ENCODE measurements at places on chromosomes 13 and 19.
A peak's percentile ranks its signal among the peaks of the same experiment; 100 is the strongest.

DNA sequence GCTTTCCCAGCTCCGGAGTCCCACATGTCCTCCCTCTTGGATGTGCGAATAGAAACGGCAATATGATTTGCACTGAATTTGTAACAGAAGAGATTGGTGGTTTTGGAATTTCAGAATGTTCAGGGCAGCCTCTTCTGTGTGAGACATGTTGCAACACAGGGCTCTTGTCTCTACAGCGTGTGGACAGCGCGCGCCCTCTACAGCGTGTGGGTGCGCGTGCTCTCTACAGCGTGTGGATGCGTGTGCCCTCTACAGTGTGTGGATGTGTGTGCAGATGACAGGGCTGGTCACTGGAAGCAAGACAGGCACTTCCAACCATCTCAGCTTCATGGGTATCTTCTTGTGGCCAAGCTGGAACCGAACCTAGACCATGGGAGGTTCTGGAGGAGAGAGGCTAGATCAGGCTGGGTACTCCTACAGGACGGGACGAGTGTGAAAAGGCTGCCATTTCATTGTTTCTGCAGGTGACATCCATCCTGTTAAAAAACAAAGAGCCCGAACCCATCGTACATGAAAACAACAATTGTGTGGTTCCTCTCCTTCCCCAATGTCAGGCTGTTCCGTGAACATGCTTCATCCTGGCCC is 78.4 kb downstream of the TEX29 start:
- no peak for DNase-seq

DNA sequence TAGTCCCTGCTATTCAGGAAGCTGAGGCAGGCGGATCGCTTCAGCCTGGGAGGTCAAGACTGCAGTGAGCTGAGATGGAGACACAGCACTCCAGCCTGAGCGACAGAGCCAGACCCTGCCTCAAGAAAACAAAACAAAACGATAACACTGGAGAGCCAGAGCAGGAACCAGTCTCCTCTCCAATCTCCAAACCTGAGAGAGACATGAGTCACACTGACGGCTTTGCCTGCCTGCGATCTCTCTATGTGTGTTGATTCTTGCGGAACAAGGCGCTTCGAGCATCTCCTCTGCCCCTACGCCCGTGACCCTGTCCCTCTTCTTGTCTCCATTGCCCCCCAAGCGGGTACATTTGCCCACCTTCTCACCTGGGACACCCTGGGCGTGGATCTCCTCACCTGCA is 15.6 kb downstream of the DPRX start:
- no peak for DNase-seq

- DNase-seq, result no peak
Observed at GRCh38 chr13:89746554-89746953, 1600.9 kb upstream of the MIR17HG start.

GRCh38 chr13:39811051-39811450 is 155.6 kb downstream of the COG6 start:
- DNase-seq, result no peak

DNA sequence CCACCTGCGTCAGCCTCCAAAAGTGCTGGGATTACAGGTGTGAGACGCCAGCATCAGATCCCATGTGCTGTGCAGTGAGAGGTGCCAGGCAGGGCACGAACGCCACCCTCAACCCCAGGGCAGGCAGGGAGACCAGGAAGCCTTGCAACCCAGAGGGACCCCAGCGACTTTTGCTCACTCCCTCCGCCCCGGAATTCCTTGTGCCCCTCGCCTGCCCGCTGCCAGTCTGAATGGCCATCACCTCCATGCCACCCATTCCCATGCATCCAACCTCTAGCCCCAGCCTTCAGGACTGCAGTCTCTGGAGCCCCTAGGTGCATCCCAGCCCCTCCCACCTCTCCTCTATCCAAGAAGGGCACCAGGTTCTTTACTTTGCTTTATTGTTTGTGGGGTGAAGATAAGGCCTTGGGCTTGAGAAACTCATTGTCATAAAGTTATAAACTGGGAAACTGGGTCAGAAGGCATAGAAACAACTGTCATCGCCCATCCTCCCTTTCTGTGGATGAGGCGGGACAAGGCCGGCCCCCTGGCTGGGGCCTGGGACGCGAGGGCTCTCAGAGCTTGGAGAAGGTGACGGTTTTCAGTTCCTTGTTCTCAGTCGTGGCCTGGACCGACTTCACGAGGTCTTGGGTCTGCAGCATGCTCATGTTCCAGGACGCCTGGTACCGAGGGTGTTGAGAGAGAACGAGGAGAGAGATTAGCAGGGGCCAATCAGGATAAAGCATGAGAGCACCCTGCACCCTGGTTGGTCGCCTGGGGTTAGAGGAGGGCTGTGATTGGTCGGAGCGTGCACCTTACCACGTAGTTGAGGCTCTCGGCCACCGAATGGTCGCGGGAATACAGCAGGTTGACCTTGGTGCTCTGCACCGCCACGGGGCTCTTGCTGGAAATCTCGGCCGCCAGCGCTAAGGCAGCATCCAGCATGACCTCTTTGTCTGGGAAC is 2.6 kb upstream of the LGALS4 start:
- no peak for DNase-seq

- DNase-seq, result no peak
Observed at GRCh38 chr13:74273581-74273980, 139.4 kb upstream of the KLF12 start.

DNA sequence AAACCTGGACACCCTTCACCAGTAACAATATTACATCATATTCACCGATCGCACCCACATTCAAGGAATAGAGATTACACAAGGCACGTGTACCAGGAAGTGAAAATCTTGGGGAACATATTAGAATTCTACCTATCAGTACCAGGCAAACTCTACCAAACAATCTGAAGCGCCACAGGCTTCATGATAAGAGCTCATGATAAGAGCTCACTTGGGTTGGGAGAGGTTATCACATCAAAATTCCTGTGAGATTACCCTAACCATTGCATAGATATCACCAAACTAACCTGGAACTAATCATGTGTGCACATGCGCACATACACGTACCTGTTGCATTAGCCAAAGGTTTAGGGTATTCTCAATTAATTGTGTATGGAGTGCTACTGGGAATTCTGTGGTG is 1861.3 kb downstream of the PCDH9 start:
- DNase-seq, result no peak

DNA sequence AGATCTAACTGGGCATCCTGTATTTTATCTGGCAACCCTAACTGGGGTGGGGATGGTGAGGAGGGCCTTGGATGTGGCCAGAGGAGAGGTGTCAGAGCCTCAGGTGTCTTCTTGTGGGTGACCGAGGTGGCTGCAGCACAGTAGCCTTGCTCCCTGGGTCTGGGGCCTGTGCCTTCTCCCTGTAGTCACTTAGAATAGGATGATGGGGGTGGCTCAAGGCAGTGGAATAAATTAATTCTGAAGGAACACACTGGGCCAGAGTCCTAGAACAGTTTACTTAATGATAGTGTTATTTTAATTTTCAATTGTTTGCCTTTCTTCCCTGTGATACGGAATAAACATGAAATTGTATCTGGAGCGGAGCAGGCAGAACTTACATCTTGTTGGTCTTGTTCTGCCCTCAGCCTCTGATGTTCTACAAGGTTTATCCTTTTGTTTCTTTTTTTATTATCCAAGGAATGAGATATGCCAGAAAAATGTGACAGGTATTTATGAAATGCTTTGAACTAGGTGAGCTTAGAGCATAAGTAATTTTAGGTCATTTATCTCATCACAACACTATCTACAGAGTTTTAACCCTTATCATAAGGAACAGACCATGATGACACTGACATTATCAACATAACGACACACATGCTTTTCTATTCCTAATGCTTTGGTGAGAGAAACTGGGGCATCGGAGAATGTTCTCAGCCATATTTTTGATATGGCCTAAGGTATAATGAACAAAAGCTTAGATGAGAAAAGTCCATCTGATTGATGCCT is 51.4 kb downstream of the LRCH1 start:
- DNase-seq, result no peak

GRCh38 chr19:29590278-29590677 is 15.8 kb upstream of the POP4 start:
- DNase-seq, result no peak

DNA sequence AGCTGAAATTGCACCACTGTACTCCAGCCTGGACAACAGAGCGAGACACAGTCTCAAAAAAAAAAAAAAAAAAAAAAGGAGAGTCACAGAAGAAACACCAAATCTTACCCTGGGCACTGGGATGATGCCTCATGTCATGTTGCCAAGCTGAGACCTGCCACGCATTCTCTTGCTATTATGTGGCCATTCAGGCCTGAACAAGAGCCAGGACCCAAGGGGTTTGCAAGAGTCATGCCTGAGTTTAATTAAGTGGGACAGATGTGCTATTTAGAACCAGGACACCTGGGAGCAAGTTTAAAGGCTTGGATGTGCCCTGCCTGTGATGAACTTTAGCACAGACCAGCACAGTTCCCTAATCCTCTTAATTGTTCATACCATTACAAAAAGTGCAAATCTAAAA is 9.8 kb downstream of the PNMA8A start:
- no peak for DNase-seq

- no peak for DNase-seq
Observed at GRCh38 chr13:24178847-24179485, 18.4 kb downstream of the SPATA13 start.

DNA sequence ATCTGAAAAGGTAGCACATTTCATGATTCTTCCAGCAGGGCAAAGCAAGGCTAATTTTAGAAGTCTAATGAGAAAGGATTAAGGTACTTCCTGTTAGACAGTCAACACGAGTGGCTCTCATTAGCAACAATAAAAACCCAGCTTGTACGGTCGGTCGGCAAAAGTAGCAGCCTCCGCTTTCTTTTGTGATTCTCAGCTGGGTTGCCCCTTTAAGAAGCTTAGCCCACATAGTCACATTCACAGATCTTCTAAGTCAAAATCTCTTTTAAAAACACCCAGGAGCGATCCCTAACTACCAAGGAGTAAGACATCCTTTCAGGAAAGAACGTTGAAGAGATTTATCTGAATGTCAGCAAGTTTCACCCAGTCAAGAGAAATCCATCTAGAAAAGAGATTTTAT is 684.8 kb downstream of the DIAPH3 start:
- DNase-seq, result no peak

- no peak for DNase-seq
Observed at GRCh38 chr13:31310786-31311185, 111.0 kb downstream of the B3GLCT start.

- no peak for DNase-seq
Observed at GRCh38 chr19:35375505-35376307, 4.8 kb downstream of the GPR42 start.

DNA sequence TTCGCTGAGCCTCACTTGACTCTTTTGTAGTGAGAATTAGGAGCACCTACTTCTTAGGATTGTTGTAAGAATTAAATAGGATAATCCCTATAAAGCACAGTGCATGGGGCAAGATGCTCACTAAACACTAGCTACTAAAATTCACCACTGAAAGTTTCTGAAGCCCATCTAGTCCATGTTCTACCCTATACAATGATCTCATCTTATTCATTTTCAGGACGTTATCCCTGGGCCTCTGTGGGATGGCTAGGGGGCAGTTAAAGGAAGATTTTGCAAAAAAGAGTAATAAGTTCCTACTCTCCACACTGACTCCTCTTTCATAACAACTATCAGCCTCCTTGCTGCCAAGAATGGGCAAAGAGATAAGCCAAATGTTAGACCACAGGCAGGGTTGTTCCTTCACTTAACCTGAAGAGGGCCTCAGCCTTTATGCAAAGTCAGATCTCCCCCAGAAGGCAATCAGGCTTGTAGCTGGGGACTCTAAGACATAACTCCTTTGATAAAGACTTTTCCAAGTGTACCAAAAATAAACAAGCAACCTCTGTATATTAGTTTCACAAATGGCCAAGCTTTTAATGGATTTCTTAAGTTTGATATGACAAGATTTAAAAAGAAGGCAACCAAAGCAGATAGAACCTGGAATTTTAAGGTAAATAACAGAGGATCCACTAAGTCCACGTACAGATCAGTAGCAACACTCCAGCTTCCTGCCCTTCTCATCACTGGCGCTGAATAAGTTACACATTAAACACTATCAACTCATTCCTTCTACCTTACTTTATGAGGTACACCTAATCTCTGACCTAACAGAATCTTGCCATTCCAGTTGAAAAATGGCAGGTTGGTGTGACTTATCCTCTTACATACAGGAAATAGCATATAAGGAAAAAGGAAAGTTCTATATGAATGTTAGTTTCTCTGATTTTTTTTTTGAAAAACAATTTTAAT is 44.4 kb downstream of the ELF1 start:
- DNase-seq, result peak; percentile 58

- DNase-seq, result no peak
Observed at GRCh38 chr19:38015216-38015615, 108.2 kb downstream of the SIPA1L3 start.

- no peak for DNase-seq
Observed at GRCh38 chr13:105863300-105863920, 672.1 kb downstream of the EFNB2 start.

DNA sequence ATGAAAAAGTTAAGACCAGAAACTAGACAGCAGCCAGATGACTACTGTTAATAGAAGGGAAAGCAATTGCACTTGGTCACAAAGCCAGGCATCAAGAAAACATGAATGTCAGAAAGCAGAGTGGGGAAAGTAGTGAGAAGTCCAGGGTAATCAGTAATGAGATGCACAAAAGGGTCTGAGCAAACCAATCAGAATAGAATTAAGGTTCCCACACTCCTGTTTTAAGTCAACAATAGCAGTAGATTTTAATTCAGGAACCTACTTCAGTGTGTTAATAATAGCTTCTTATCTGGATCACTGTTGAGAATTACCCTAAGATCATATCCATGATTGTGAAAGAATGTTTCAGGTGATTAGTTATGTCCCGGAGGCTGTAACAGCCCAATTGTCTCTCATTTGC is 72.6 kb upstream of the KLF5 start:
- DNase-seq, result no peak

GRCh38 chr19:35224681-35225571 is 3.6 kb downstream of the FAM187B start:
- no peak for DNase-seq

DNA sequence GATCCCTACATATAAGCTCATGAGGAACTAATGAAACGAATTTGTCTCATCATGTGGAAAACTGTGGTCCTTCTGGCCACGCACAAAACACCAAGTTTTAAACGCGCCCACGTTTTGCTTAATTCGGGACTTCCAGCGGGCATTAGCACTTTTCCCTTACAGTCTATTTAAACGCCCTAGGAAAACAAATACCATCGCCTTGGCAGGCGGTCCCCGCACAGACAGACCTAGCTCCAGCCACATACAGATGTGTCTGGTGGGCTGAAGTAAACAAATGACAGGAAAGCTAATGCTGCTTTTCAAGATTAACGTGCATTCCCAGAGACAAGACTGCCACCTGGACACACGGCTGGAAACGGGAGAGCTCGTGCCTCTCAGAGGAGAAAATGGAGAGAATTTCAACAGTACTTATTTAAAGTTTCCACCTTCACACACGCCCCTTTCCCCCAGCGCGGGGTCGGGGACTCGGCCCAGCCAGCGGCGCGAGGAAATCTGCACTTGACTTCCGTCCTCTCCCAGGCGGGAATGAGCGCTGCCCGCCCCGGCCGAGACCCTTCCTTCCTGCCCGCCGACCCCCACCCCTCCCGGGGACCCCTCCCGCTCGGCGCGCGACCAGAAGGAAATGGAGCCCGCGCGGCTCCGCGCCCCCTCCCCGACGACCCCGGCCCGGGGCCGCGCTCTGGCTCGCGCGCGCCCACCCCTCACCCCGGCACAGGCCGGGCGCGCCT is 931 bp downstream of the USP12 start:
- no peak for DNase-seq

- no peak for DNase-seq
Observed at GRCh38 chr13:46182491-46182877, 507 bp upstream of the LCP1 start.

GRCh38 chr19:13817615-13818371 is 22.6 kb downstream of the ZSWIM4 start:
- peak; percentile 29 for DNase-seq

- no peak for DNase-seq
Observed at GRCh38 chr19:37990362-37990761, 83.4 kb downstream of the SIPA1L3 start.
